LHCN-M2 (cell line): ENCODE measurements at places on chromosomes 5 and 9. TPM values are rescaled to one million over a fixed set of nuclear protein-coding genes. Genes with fewer than 3 reads are reported as not detected.

- peak; percentile 13 for DNase-seq
These were observed 51.0 kb downstream of the GNAQ start for GRCh38 chr9:77980622-77981021.

DNA sequence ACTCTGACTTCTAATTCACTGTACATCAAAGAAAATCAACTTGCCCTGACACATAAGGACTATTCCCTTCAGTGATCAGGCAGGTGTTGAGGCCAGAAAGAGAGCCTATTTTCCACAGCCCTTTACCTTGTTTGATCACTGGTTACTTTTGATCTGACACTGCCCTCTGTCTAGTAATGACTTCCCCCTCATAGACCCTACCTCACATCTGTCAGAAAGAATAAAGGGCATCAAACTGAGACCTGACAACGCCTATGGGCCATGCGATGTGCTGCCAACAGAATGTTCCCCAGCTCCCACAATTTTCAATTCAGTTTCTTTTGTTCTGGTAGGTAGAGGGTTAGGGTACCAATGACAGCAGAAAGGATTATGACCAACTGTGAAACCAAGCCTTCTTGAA is 47.7 kb downstream of the FBXL17 start:
- no peak for DNase-seq

- peak; percentile 56 for DNase-seq
These were observed 2.5 kb downstream of the CD14 start for GRCh38 chr5:140630292-140631035.

- DNase-seq = no peak
These were observed 36.2 kb upstream of the CCDC180 start for GRCh38 chr9:97271292-97271691.

DNA sequence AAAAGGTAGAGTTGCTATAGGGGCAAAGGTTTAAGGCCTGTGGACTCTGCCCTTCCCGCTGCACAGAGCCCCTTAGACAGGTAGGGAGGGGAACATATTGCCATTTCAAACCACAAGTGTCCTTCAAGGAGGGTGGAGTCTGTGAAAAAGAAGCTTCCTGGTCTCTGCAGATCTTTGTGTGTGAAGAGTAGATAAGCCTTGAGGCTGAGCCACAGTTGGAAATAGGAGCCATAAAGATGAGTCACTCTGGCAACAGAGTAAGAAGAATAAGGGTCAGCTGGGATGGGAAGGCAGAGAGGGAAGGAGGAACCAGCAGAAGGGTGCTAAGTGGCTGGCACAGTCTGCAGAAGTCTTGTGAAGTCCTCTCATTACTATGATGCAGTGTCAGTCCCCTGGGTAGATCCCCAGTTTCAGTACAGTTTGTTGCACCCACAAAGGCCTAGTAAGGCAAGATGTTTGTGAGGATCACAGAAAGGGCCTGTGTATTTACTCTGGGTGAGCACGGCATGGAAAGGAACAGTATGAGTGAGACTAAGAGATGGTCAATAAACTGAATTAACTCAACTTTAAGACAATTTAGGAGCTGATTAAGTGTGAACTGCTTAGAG is 18.1 kb downstream of the GRXCR2 start:
- DNase-seq = peak; percentile 80

- DNase-seq = peak; percentile 32
These were observed 311.7 kb upstream of the ZNF608 start for GRCh38 chr5:125057912-125058826.

DNA sequence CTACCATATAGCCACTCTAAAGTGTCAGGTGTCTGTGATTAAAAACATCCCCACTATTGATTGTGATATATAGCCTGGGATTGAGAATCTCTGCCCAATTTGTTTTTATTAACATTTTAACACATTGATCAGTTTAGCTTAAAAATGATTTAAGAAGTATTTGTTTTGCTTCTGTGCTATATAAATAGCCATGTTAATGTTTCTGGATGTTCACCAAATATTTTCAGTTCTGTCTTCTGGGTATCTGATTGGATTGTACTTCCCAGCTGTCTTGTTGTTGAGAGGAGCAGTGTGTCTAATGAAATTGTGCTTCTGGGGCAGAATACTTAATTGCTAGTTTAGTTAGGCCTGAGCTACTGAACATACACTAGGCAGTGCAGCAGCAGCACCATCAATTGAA is 126.6 kb upstream of the TUSC1 start:
- DNase-seq = no peak

GRCh38 chr5:56759521-56760216 is 55.7 kb upstream of the MAP3K1 start:
- DNase-seq = no peak

GRCh38 chr5:157761690-157762621 is 18.4 kb downstream of the LSM11 start:
- DNase-seq = peak; percentile 63

GRCh38 chr9:63817622-63818518 is 1467.1 kb downstream of the FOXD4L5 start:
- DNase-seq = peak; percentile 9

GRCh38 chr9:13626601-13627000 is 347.1 kb upstream of the MPDZ start:
- DNase-seq = no peak

DNA sequence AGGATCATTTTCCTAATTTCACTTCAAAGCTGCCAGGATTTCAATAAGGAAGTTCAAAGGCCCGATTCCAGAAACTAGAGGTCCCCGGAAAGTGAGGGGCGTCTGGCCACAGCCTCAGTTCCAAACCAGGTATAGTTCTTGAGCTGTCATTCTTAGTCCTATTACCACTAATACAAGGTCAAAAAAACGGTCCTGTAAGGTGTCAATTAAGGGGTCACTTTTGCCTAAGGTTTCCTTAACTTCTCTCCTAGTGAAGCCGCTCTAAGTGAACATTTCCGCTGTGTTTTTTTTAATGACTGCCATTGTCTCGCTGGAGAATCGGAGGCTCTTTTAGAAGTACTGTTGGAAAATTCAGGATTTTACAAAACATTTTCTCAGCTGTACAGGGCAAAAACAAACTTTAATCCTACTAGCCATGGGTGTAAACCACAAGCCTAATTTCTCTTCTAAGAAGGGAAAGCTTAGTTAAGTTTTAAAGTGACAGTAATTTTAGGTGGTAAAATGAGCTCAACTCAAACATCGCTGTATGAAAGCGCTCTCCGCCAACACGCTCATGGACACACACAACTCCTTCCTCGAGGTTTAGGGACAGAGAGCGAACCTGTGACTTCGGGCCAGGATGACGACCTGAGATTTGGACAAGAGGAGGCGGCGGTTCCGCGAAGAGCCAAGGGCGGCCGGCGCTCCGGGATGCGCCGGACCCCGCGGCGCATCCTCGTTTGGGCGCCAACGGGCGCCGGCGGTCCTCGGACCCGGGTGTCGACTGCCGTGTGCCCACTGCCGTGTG is 76.7 kb upstream of the IFNE start:
- peak; percentile 54 for DNase-seq

GRCh38 chr9:76927540-76928240 is 21.8 kb upstream of the PRUNE2 start:
- DNase-seq = peak; percentile 45

GRCh38 chr5:159581502-159582249 is 251.4 kb upstream of the IL12B start:
- peak; percentile 95 for DNase-seq

DNA sequence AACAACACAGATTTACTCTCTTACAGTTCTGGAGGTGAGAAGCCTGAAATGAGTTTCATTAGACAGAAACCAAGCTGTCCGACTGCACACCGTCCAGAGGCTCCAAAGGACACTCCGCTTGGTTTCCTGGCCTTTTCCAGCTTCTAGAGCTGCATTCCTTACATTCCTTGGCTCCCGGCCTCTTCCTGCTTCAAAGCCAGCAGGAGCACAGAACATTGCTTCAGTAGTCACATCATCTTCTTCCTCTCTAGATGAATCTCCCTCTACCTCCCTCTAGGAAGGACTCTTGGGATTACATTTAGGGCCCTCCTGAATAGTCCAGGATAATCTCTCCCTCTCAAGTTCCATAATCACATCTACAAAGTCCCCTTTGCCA is 213.3 kb downstream of the CDK5RAP2 start:
- peak; percentile 85 for DNase-seq

- peak; percentile 49 for DNase-seq
These were observed 5.1 kb upstream of the HEXB start for GRCh38 chr5:74679966-74680365.

- DNase-seq = no peak
These were observed 157.2 kb upstream of the ISL1 start for GRCh38 chr5:51225789-51226742.

DNA sequence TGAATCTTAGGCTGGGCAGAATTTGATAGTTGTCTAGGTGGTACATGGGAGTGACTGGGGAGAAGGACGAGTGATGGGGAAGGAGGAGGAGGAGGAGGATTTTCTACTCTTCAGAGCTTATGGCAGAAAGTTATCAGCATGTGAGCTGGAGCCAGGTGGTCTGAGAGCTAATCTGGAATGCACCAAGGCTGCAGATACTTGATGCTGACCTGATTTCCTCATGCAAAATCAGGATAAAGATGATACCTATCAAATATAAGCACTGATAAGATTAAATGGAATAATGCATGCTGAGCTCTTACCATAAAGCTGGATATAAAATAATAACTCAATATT is 250.4 kb downstream of the SEMA5A start:
- no peak for DNase-seq

DNA sequence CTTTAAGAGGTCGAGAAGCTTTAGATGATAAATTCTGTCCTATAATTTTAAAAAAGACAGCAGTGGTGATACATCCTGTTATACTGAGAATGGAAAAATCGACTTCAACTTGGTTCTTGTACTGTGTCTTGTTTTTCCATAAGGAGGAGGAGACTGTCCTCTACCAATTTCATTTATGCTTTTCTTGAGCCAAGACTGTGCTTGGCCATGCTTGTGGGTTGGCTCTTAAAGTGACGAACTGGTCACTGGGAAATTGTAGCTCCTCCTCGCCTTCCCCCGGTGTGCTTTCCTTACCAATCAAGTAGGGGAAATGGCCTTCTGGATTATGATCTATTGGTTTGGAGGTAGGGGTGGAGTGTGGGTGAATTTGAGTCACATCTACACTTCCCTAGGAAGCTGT is 67.1 kb upstream of the HSPB3 start:
- no peak for DNase-seq

GRCh38 chr9:32348106-32348695 is 36.2 kb upstream of the ACO1 start:
- DNase-seq = peak; percentile 20

- DNase-seq = no peak
These were observed 12.3 kb upstream of the CAST start for GRCh38 chr5:96649681-96650540.

- no peak for DNase-seq
These were observed 11.4 kb downstream of the TTC1 start for GRCh38 chr5:160020266-160020770.

- no peak for DNase-seq
These were observed 95.0 kb downstream of the KCNT1 start for GRCh38 chr9:135796784-135797485.

- DNase-seq = no peak
These were observed 1.6 kb upstream of the THBS4 start for GRCh38 chr5:80033513-80033912.

- DNase-seq = no peak
These were observed 2.7 kb downstream of the PRRC2B start for GRCh38 chr9:131396626-131397025.

GRCh38 chr5:3195994-3196393 is 399.6 kb upstream of the IRX1 start:
- no peak for DNase-seq

GRCh38 chr9:106062250-106062649 is 367.9 kb downstream of the TMEM38B start:
- DNase-seq = no peak

- no peak for DNase-seq
These were observed 6.9 kb downstream of the TAF7 start for GRCh38 chr5:141313711-141314110.

DNA sequence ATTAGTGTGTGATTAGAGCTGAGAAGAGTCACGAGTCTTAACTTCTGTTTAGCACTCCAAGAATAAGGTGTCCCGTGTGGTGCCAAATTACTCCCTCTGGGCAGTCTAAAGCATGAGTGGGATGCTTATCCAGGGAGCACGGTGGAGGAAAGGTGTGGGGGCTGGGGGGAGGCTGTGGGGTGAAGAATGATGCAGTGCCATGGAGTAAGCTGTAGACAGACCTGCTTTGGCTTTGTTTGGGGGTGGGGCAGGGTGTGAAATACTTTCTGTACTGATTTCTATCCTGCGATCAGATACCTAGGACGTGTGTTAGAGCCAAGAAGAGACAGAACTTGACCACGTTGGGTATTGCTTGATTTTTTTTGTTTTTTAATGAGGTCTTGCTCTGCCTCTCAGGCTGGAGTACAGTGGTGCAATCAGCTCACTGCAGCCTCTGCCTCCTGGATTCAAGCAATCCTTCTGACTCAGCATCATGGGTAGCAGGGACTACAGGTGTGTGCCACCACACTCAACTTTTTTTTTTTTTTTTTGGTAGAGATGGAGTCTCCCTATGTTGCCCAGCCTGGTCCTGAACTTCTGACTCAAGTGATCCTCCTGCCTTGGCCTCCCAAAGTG is 232.8 kb downstream of the MAN2A1 start:
- no peak for DNase-seq

DNA sequence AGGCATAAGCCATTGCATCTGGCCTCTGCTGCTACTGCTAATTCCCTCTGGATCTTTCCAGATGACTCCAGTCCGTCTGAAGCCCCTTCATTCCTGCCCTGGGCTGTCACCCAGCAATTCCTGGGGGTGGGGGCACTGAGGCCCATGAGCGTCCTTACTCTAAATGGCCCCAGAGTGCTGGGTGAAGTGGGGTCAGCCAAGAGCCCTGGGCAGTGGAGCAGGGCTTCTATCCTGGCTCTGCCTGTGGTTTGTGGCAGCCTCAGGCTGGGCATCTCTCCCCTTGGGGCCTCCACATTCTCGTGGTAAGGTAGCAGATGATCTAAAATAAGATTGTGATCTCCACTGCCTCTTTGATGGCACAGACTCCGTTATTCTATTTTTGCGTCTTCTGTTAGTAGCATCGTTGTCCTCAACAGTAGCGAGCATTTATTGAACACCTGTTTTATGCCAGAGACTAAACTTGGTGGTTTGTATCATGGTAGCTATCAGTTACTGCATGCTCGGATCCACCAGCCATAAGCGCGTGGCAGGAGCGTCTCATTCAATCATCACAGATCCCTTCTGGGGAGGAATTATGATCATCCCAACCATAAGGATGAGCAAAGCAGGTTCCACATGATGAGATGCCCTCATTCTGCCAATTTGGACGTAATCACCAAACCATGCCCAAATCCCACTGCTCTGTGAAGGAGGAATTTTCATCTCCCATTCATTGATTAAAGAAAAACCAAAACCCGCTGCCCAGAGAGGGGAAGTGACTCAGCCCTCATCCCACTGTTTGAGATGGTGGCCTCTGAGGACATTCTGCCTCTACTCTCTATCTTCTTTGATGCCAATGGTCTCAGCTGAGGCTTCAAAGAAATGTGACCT is 21.9 kb upstream of the DUSP1 start:
- no peak for DNase-seq

COMMD10 gene
- total RNA-seq = 33.3 and 37.7 TPM in 2 replicates

HAVCR1 gene
- not detected in 2 replicates for total RNA-seq

PAEP gene
- not detected in 2 replicates for total RNA-seq

LCN15 gene
- total RNA-seq = not detected in 2 replicates

EQTN gene
- total RNA-seq = not detected in 2 replicates

FBP1 gene
- total RNA-seq = not detected in 2 replicates

MARCOL gene
- total RNA-seq = not detected in 2 replicates

FST gene
- 4.7 and 8.4 TPM in 2 replicates for total RNA-seq

LMX1B gene
- not detected in 2 replicates for total RNA-seq

SLCO6A1 gene
- total RNA-seq = not detected in 2 replicates

CCL19 gene
- total RNA-seq = not detected in 2 replicates

PCDHA10 gene
- total RNA-seq = not detected in 2 replicates

LCN12 gene
- not detected in 2 replicates for total RNA-seq

OR1J2 gene
- total RNA-seq = not detected in 2 replicates
